SIG-M5 (cell line): ENCODE measurements at places on chromosomes 6 and 20.

DNA sequence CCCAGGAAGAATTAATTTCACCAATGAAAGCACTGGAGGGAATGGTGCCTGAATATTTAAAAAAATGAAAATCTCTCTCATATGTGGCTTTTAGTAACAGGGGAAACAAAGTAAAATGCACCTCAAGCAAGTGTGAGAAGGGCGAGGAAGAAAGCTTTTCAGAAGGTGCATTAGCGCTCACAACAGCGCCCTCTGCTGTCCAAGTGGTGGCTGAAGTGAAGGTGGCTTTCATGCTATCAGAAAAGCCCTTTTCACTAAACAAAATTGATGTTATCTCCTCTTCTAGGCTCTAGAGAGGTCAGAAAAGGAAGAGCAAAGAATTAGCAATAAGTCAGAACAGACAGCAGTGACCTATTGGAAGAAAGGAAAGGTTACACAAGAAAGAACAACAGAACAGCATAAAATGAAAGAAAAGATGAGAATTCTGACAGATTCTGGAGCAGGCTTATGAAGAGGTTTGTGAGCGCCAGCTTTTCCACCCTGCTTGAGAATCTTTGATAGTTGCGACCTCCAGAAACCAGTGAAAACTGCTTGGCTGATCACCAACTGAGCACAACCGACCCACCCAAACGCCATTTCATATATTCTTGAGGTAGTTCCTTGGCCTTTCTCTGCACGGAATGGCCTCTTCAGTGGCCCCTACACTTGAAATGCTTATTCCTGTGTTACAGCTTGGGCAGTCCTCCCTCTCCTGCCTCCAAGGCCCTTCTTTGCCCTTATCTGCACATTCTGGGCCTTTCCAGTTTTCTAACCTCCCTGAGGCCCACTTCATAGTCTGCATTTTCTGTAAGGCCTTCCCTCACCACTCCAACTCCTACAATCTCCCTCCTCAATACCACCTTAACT, 45.3 kb downstream of the SMLR1 start:
- no peak for DNase-seq

DNA sequence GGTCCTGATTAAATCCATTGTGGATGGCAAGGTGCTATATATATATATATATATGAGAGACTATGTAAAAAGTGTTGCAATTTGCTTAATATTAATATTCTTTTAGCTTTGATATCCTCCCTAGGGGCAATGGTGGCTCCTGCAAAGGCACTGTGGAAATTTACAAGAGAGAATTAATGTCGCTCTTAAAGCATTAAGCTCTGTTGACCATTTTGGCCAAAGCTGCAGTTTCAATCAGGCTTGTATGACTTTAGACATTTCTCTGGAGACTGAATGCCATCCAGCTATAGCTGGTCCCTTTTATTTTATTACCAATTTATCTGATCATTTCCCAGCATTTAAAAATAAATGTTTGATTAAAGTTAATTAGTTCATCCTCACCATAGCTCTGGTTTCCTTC, 155.3 kb downstream of the JARID2 start:
- DNase-seq, result no peak

DNA sequence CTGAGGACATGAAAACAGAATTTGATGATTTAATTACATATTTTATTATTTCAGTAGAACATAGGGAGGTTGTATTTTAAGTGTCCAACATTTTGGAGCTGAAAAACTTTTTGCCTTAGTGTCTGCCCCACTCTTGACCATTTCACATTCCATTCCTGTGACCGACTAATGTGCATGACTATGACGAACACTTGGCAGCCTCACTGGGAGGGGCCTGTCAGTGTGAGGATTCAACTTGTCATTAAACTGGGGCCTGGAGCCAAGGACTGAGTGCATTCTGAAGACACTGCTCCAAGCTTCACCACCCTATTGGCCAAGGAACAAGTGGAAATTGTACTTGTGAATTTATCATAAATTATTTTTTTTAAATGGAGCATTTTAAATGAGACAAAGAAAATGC, 661.3 kb downstream of the BCKDHB start:
- no peak for DNase-seq

- DNase-seq, result no peak
Measured at GRCh38 chr6:34391473-34391785, 1.0 kb downstream of the NUDT3 start.

- no peak for DNase-seq
Measured at GRCh38 chr6:45614488-45615285, 237.0 kb upstream of the SUPT3H start.

DNA sequence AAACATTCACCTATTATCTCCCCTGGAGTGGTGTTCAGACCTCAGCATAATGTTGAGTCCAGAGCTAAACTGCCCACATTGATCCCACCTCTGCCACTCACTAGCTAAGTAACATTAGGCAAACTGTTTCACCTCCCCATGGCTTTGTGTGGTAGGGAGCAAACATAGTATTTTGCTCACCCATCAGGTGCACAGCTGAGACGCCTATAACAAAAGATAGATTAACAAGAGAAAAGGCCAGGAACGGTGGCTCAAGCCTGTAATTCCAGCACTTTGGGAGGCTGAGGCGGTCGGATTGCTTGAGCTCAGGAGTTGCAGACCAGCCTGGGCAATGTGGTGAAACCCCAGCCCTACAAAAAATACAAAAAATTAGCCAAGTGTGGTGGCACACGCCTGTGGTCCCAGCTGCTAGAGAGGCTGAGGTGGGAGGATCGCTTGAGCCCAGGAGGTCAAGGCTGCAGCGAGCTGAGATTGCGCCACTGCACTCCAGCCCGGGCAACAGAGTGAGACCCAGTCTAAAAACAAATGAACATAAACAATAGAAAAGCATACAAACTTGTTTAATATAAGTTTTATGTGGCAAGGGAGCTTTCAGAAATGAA, 91.6 kb downstream of the MAP3K7 start:
- DNase-seq, result no peak

DNA sequence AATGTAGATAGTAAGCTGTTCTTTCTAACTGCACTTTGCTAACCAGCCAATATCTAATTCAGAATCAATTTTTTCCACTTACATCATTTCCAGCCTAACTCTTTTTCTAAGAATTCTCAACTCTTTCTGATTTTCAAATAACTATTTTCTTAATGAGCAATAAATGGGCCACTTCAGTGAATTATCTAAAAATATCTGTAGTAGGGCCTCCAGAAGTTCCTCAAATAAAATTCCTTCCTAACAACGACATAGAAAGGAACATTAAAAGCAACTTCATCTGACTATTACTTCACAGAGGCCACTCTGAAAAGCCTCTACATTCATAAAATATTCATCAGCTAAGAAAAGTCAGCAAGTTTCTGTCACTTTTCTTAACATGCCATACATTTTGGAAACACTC, 4.8 kb downstream of the COL12A1 start:
- DNase-seq, result no peak

- no peak for DNase-seq
Measured at GRCh38 chr6:36224918-36225461, 28.4 kb downstream of the BRPF3 start.

DNA sequence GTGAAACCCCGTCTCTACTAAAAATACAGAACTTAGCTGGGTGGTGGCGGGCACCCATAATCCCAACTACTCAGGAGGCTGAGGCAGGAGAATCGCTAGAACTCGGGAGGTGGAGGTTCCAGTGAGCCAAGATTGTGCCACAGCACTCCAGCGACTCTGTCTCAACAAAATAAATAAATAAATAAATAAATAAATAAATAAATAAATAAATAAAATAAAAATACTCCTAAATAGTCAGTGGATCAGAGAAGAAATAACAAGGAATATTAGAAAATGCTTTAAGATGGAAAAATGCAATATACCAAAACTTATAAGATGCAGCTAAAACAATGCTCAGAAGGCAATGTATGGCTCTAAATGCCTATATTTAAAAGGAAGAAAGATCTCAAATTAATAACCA, 39.0 kb upstream of the SASH1 start:
- DNase-seq, result no peak

DNA sequence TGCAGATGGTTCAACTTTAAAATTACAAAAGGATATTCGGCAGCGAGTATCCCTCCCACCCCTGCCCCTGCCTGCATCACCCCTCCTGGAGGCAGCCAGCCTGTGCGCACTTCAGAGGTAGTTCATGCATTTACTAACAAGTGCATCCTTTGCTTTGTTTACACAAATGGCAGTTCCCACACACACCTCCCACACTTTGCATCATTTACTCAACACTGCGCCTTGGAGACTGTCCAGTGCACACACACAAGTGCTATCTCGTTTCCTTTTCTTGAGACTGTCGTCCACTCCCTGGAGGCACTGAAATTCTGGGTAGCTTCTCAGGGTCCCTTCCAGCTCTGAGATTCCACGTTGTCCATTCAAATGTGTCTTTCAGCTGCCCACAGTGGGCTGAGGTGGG, 53.1 kb upstream of the VSX1 start:
- DNase-seq, result no peak

GRCh38 chr6:128240024-128240428, 280.4 kb downstream of the PTPRK start:
- no peak for DNase-seq

- DNase-seq, result no peak
Measured at GRCh38 chr6:11835065-11835464, 56.5 kb upstream of the ADTRP start.

- no peak for DNase-seq
Measured at GRCh38 chr6:123338394-123338793, 298.4 kb downstream of the TRDN start.

GRCh38 chr20:62740286-62741141, 31.9 kb downstream of the NTSR1 start:
- DNase-seq, result peak; percentile 95

DNA sequence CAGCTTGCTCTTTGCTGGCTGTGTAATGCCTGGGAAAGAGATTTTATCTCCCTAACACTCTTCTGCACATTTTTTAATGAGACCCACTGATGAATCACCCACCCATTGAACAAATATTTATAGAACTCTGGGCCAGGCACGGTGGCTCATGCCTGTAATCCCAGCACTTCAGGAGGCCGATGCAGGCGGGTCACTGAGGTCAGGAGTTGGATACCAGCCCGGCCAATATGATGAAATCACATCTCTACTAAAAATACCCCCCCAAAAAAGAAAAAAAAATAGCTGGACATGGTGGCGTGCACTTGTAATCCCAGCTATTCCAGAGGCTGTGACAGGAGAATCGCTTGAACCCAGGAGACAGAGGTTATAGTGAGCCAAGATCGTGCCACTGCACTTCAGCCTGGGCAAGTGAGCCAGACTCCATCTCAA, 82.1 kb upstream of the SIRPA start:
- DNase-seq, result no peak

GRCh38 chr6:85062884-85063283, 298.5 kb upstream of the TBX18 start:
- DNase-seq, result no peak

DNA sequence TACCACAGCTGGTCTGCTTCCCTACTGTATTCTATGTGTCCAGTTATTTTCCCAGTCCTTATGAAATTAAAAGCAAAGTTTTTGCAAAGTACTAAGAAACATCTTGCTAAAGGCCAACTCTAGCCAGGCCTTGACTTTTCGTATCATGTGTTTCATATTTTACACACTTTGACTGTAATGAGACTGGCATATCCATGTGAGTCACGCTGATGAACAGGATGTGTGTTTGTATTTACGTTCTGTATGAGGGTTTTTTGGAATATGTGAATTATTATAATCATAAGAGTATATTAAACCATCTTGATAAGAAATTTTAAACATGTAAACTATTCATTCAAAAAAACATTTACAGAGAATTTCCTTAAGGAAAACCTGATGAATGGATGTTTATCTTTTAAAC, 59.7 kb downstream of the EYA4 start:
- no peak for DNase-seq

GRCh38 chr6:45169815-45170214, 158.3 kb upstream of the RUNX2 start:
- no peak for DNase-seq

- DNase-seq, result no peak
Measured at GRCh38 chr6:45075246-45075645, 252.9 kb upstream of the RUNX2 start.

DNA sequence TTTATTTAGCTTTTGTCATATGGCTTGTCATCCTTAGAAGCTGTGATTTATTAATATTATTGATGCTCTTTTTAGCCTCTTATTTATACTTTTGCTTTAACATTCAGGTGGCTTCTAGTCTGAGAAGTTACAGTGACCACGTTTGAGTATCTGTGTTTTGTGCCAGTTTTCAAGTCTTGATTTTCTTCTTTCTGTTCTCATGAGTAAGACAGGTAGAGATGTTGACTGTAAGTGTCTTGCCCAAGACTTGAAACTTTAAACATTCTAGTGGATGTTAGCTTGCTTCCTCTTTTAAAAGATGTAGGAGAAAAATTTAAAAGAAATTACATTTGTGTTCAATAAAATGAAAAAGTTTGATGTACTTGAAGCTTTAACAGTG, 122.6 kb downstream of the LRRC1 start:
- DNase-seq, result no peak

DNA sequence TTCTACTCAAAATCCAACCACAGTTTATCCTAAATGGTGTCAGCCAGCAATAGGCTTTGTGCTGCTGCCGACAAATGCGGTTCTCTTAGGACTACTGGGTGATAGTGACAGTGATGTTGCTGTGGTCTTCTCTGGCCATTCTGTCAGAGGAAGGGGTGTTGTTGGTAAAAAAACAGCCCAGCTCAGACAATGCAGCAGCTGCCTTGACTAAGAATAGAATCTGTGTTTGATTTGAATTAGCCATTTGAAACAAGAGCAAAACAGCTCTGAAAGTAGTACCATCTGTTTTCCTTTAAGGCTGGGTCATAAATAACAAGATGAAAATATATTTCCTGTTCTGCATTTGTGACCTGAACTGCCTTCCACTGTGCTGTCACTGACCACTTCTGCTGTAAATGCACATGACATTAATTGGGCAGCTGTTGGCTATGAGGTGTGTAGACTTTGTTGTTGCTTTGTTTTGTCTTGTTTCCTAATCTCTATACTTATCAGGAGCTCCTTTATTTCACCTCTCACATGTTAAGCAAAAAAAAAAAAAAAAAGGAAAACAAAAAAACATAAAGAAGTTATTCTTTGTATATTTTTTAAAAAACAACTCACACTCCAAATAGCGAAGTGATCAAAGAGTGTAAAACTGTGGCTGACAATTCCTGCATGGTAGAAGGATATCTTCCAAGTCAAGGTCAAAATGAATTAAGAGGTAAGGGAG, 497.8 kb upstream of the ARID1B start:
- DNase-seq, result no peak

- DNase-seq, result no peak
Measured at GRCh38 chr20:44182135-44182765, 4.7 kb downstream of the JPH2 start.

- DNase-seq, result no peak
Measured at GRCh38 chr6:41917528-41917927, 3.4 kb downstream of the MED20 start.

- no peak for DNase-seq
Measured at GRCh38 chr6:33427585-33428223, 7.8 kb downstream of the SYNGAP1 start.
